ENCODE measurements at places on chromosomes 4 and X.

GRCh38 chr4:48780865-48781214 lies 761 bp upstream of the FRYL start:
- peak; percentile 70 for DNase-seq

DNA sequence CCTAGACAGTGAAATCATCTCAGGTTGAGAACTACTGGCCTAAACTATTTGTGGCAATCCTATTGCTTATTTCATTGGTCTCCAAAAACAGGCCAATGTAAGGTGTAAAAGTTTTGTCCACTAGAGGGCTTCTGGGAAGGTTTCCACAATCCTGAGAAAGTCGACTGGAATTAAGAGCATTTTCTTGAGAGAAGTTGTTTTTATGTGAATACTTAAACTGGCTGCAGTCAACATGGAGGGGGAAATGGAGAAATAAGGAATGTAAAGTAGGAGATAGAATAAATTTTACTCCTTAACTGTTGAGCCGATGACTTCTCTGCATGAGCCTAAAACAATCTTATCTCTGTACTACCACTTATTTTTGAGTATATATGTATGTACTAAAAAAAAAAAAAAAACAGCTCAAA lies 11.0 kb upstream of the EIF4E start:
- no peak for DNase-seq

DNA sequence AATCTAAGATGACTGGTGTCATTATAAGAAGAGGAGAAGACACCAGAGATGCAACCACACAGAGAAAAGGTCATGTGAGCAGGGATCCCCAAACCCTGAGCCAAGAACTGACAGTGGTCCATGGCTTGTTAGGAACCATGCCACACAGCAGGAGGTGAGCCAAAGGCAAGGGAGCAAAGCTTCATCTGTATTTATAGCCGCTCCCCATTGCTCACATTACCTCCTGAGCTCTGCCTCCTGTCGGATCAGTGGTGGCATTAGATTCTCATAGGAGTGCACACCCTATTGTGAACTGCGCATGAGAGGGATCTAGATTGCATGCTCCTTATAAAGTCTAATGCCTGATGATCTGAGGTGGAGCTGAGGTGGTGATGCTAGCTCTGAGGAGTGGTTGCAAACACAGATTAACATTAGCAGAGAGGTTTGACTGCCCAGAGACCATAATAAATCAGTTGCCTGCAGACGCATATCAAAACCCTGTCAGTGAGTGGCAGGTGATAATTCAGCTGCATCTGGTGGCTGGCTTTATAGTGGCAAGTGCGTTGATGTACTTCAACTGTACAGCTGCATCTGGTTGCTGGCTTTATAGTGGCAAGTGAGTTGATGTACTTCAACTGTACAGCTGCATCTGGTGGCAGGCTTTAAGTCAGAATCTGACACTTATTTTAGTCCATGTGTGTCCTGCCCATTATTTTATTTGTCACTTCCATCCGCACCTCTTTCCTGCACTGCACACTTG lies 19.8 kb upstream of the CXCL2 start:
- DNase-seq, result no peak

GRCh38 chr4:46674326-46674725 lies 234.7 kb downstream of the COX7B2 start:
- no peak for DNase-seq

DNA sequence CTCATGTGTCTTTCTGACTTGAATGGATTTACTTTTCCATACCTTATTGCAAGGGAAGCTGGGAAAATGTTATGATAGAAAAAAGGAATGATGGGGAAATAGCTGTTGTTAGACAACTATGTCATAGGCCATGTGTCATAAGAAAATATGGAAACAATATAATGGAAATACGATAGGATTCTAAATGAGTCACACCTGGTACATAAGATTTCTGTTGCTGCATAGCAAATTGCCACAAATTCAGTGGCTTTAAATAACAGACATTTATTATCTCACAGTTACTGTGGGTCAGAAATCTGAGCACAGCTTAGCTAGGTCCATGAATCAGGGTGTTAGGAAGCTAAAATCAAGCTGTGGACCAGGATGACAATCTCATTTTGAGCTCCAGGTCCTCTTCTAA lies 44.6 kb upstream of the ANKRD50 start:
- no peak for DNase-seq

DNA sequence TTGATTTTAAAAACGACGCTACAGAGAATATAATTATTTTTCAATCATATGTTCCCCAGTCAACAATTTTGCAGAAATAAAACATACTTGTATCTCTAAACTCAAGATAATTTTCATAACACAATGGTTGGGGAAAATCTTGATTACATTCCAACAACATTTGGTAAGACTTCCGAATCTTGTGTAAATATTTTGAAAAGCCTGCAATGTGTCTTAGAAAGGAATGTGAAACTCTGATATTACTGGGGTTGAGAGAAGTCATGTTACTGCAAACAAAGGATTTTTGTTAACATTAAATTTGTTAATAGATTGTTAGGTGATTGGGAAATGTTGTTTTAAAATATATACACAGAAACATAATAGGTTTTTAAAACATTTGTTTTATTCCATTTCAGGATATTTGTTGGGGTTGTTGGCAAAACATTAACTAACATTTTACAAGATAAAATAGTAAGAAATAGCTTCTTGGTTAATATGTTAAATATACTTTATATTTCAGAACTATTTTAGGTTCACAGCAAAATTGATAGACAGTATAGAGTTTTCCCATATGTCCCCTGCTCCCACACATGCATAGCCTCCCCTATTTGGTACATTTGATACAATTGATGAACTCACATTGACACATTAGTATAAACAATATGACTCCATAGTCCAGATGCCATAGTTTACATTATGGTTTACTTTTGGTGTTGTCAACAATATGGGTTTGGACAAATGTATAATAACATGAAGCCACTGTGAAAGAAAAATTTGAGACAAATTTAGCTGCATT lies 218.6 kb upstream of the FAM47A start:
- DNase-seq, result no peak

GRCh38 chr4:111027526-111027925 lies 404.6 kb upstream of the PITX2 start:
- DNase-seq, result no peak

DNA sequence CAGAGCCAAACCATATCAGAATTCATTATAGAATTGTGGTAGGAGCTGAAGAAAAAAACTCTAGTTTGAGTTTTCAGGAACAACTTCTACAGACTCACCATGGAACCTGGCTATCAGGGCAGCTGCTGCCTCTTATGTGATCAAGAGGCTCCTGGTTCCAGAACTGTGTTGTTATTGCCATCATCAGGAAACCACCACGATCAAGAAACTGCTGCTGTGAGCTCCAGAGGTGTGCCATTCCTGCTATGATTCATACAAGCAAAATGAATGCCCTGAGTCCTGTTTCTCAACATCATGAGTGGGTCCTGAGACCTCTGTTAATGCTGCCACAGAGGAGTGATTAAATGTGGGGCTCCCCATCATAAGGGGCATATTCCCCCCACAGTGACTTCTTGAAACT lies 43.7 kb downstream of the TASL start:
- no peak for DNase-seq

DNA sequence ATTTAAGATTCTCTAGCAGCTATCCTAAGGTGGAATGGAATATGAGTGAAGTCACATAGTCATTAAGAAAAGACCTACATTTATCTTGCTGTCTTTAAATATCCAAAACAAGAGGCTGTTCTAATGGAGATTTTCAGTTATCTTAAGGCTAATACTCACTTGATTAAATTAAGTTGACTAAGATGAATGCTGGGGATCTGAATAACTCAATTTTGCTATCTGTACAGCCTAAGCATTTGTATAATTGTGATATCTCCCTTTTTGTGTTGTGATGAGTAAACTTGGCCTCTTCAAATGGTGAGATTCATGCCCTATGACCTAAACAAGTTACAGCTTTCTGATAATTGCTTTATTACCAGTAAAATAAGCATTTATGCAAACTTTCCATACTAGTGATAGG lies 13.6 kb upstream of the GUCY1A1 start:
- no peak for DNase-seq

GRCh38 chr4:21454201-21454600 lies 494.4 kb downstream of the KCNIP4 start:
- DNase-seq, result no peak

- peak; percentile 44 for DNase-seq
Measured at GRCh38 chrX:44698357-44698756, 145.5 kb upstream of the DUSP21 start.

DNA sequence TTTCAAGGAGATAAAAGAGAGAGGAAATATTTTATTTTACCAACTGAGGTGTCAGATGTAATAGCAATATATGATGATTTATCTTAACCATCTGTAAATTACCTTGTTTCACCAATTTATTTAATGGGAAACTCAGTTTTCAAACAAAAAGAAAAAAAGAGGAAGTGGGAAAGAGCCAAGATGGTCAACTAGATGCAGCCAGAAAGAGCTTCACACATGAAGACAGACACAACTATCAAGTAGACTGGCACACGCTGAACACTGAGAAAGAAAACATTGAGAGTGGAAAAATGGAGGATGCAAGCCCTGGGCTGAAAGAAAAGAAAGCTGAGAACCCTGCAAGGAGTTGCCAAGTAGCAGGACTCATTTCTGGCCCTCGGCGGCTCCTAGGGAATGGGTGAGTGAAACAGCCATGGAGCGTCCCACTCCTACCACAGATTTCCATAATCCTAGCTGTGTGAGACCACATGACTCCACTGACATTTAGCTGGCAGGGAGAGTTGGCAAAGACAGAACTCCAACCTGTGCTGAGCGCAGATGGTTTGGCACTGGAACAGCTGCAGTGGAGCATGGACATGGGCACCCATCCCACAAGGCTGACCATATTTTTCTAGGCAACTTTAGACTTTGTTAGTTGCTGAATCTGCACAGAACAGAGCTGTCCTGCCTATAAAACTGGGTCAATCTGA lies 409.3 kb downstream of the FAM47B start:
- DNase-seq, result no peak

DNA sequence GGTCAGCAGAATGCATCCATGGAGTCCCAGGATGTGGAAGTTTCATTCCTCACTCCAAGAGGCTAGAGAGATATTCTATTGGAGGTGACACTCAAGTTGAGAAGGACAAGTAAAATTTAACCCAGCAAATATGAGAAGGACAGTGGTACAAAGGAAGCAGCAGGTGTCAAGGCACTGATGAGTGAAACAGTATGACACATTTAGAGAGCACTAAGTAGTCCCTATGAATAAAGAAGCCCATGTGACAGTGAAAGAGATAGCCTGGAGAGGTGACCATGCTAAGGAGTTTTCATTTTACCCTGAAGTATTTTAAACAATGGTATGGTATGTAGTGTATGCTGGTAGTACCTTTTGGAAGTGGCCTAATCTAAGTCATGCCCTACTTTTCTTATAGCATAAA lies 9.2 kb downstream of the BMX start:
- DNase-seq, result no peak

- no peak for DNase-seq
Measured at GRCh38 chr4:175656649-175657048, 155.4 kb downstream of the GPM6A start.
